Right renal cortex interstitium (tissue), 3 donors: ENCODE measurements at places on chromosomes 1 and 21. TPM values are rescaled to one million over a fixed set of nuclear protein-coding genes. Genes with fewer than 3 reads are reported as not detected.

DNA sequence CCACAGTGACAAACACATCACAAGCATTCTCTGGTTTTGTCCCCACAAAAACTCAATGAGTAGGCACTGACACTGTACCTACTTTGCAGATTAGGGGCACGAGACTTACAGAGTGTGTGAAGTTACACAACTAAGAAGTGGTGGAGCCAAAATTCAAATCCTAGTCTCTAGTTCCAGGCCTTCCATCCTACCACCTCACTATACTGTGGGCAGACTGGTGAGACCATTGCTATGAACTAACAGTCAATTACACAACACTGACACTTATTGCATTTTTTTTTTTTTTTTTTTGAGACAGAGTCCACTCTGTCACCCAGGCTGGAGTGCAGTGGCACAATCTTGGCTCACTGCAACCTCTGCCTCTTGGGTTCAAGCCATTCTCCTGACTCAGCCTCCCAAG, 71.4 kb downstream of the KCNN3 start:
- no peak for DNase-seq

DNA sequence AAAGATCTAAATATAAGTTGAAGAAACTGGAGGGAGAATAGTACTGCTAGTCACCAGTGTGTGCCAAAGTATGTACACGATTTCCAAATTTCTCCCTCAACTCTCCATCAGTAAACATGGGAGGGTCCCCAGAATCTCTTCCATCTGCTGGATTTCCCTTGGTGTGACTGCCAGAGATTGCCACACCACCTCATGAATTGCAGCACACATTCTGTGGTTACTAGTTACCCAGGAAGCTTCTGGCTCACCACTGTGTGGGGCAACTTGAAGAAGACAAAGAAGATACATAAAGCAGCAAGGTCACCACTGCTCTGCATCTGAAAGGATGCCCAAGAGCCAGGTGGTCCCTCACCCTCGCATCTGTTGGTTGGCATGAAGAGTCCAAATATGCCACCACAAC, 191.7 kb upstream of the ESRRG start:
- no peak for DNase-seq

DNA sequence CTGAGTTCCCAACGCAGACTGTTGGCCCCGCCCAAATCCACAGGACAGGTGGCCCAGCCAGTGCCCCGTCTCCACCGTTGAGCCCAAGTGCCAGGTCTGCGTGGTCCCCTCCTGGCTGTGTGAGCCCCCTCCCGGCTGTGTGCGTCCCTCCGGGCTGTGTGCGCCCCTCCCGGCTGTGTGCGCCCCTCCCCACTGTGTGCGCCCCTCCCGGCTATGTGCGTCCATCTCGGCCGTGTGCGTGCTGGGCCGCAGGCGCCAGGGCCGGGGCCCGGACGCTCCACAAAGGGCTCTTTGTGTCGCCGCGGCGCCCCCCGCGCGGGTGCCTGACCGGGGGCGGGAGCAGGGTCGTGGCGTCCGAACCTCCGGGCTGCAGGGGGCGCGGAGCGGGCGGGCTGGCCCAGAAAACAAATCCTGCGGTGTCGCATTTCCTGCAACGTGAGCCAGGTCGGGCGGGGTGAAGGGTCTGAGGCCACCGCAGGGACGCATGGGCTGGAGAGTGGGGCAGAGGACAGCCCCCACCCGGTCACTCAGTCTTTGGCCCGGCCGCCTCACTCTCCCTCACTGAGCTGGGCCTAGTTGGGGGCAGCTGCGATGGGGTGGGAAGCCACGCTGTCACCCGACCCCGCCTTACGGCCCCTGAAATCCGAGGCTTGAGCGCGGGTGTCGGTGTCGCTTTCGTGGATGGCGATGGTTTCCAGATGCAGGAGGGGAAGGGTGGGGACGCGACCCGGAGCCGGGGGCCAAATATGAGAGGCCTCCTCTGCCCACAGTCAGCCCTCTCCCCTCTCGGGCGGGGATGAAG, 18.8 kb downstream of the TNFRSF25 start:
- DNase-seq, result no peak

- DNase-seq, result no peak
Observed at GRCh38 chr21:44282370-44282769, 3.3 kb upstream of the AIRE start.

DNA sequence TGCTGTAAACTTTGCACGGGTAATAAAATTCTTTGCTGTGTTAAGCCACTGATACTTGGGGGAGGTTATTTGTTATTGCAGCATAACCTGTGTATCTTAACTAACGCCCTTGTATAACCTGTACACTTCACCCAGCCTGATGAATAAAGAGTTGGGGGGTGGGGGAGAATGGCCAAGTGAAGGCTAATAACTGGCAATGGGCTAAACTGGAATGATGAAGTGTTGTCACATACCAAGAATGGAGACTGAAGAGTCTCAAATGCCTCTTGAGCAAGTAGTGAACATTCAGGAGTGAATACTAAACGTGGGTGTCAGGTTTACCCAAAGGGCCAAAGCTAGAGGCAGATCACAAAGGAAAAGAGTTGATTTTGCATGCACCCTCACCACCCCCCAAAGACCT, 169.4 kb downstream of the C1orf94 start:
- no peak for DNase-seq

GRCh38 chr1:149917571-149918144, at the start of gene SV2A:
Gene SV2A, minus strand, starts transcription at chr1:149917844. Its CDS starts 4,004 bp downstream, at chr1:149913840.
- DNase-seq, result no peak

DNA sequence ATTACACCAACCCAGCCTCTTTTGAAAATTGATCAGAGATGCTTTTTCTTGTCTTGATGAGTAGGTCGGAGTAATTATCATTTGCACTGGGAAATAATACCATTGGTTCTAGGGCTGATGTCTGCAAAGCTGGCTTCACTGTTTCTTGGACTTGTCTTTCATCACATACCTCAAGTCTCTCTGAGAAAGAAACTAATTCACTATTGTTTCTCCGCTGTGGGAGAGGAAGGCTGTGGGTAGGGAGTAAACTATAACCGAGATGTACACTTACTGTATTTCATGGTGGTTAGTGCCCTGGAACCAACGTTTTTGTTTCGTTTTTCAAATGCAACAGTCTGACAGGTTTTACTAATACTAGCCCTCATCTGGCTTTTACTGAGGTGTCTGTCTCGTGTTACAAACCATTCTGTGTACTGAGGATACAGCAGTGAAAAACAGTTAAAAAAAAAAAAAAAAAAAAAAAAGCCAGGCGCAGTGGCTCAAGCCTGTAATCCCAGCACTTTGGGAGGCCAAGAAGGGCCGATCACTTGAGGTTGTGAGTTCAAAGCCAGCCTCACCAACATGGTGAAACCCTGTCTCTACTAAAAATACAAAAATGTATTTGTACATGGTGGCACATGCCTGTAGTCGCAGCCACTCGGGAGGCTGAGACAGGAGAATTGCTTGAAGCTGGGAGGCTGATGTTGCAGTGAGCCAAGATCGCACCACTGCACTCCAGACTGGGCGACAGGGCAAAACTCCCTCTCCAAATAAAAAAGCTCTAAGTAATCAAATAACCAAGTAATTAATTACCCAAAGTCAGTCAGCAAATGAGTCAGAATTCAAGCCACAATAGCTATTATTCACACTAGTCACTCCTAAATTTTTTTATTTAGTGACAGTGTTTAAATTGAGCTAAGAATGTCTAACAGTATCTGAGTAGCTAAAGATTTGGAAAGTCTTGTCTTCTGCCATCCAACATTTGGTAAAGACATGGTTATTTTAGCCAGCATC, 23.3 kb downstream of the TOMM20 start:
- no peak for DNase-seq

GRCh38 chr1:206075786-206076755, 23.1 kb downstream of the RHEX start:
- no peak for DNase-seq

DNA sequence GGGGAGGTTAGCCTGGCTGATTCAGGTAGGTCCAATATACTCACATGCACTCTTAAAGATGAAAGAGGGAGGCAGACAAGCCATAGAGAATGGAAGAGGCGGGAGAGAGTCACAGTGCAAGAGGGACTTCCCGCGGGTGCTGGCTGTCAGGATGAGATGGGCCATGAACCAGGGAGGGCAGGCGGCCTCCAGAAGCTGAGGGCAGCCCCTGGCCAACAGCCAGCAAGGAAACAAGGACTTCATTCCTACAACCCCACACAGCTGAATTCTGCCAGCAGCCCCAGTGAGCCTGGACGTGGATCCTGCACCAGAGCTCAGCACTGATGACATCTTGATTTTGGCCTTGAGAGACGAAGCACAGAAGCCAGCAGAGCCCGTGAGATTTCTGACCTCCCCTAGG, 15.1 kb upstream of the B3GALT5 start:
- DNase-seq, result no peak

GRCh38 chr1:116506132-116507004, 64.5 kb downstream of the CD58 start:
- no peak for DNase-seq

- no peak for DNase-seq
Observed at GRCh38 chr1:77421504-77422233, 139.8 kb downstream of the AK5 start.

GRCh38 chr1:84995484-84996334, 1.2 kb downstream of the MCOLN2 start:
- no peak for DNase-seq

GRCh38 chr1:201949491-201949890, 3.1 kb upstream of the LMOD1 start:
- no peak for DNase-seq

GRCh38 chr21:29403922-29404538, 105.3 kb downstream of the BACH1 start:
- no peak for DNase-seq

GRCh38 chr1:240254778-240255291, 163.2 kb downstream of the FMN2 start:
- no peak for DNase-seq

GRCh38 chr1:107252271-107252670, 111.4 kb downstream of the NTNG1 start:
- DNase-seq, result no peak

DNA sequence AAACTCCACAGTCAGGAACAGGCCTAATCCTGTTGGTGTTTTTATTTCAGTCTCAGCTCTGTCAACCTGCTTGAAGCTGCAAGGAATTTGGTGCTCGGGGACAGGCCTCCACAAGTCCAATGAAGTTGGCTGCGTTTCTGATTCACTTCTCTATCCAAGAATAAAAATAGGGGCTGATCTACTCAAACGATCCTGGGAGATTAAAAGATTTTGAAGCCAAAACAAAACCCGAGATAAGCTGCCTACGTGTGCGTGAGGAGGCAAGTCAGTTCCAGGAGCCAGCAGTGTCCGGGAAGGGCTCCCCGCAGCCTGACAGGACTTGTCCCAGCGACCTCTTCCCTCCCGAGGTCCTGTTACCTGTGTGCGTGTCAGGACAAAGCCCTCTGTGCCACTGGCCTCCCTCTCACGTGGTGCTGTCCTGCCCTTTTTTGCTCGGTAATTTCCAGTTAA, 98.0 kb downstream of the ETS2 start:
- DNase-seq, result no peak

- no peak for DNase-seq
Observed at GRCh38 chr1:93818570-93818959, 60.4 kb downstream of the DNTTIP2 start.

GRCh38 chr1:98661544-98662355, at the start of gene SNX7:
Gene SNX7, plus strand, starts transcription at chr1:98661721. Its CDS starts 11 bp downstream, at chr1:98661732.
- DNase-seq, result peak; percentile 20

DNA sequence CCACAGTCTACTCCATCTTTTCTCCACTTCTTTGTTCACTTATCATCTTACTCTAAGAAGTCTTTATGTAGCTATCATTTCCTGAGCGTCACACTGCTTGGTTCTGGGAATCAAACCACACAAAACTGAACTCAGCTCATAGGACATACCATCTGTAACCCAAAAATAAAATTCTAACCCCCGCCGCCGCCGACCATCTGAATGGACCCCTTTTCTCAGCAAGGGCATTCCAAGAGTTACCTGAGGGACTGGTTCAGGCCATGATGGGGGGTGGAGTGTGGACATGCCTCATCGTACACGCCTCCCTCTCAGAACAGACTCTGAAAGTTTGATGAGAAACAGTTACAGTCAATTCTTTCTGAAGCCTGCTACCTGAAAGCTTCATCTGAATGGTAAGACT, 12.6 kb upstream of the CHI3L2 start:
- no peak for DNase-seq

DNA sequence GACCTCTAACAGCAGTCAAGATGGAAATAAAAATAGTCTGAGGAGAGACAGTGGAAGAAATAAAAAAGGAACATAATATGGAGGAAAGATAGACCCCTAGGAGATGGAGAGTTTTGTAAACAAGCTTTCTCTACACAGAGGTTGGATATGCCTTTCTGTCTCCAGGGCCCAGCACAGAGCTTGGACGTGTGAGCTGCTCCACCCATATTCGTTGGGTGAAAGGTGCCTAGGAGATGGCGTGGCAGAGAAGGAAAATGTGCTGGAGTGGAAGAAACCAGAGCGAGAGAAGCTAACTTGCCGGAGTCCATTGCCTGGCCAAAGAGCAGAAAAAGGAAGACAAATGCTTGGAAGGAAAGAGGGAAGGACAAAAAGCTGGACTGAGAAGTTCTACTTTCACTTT, 78.3 kb upstream of the LMO4 start:
- DNase-seq, result no peak

- no peak for DNase-seq
Observed at GRCh38 chr1:1167398-1167821, 6.3 kb upstream of the TTLL10 start.

DNA sequence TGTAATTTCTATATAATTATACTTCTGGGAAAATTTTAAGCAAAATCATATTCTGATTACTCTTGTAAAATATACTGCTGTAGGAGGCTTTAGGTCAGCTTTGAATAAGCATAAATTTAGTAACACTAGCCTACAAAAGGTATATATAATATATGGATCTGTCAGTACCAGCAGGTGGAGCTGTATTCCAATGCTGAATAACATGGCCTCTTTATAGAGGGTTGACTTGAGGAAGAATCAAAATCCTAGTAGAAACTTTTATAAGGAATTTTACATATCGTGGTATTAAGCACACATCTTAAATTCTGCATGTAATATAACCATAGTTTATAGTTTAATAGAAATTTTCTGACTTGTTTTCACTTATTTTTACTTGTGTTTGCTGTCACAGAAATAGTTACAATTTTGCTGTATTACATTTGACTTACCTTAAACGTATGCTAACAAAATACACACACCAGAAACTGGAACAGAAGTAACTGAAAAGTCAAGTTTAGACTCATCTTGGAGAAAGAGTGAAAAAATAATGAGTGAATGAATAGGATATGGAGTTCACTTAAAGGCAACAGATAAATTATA, 79.3 kb downstream of the HMCN1 start:
- no peak for DNase-seq

- DNase-seq, result no peak
Observed at GRCh38 chr1:182927693-182928433, 25.1 kb downstream of the SHCBP1L start.

GRCh38 chr1:161095230-161095629, 2.9 kb upstream of the KLHDC9 start:
- DNase-seq, result no peak

The VANGL1 gene
- 14.3 TPM for polyA plus RNA-seq

The GRHL3 gene
- 5.6 TPM for polyA plus RNA-seq

The SH3BP5L gene
- 25.0 TPM for polyA plus RNA-seq

The DNAI4 gene
- 16.6 TPM for polyA plus RNA-seq

The HFM1 gene
- polyA plus RNA-seq, result 6.8 TPM

The MAP3K21 gene
- polyA plus RNA-seq, result 26.7 TPM

The FOXO6 gene
- polyA plus RNA-seq, result 2.1 TPM

The FCGR2B gene
- polyA plus RNA-seq, result 1.6 TPM

The ECE1 gene
- polyA plus RNA-seq, result 44.4 TPM

The TRIM46 gene
- 2.9 TPM for polyA plus RNA-seq

The IL19 gene
- polyA plus RNA-seq, result 0.54 TPM

The KCNE2 gene
- polyA plus RNA-seq, result 0.88 TPM

The S100A1 gene
- 21.9 TPM for polyA plus RNA-seq

The NPHS2 gene
- 505 TPM for polyA plus RNA-seq

The FAM167B gene
- polyA plus RNA-seq, result 7.1 TPM

The PEX19 gene
- 93.7 TPM for polyA plus RNA-seq
